ENCODE measurements at places on chromosomes 5 and 9. TPM values are rescaled to one million over a fixed set of nuclear protein-coding genes. Genes with fewer than 3 reads are reported as not detected.

DNA sequence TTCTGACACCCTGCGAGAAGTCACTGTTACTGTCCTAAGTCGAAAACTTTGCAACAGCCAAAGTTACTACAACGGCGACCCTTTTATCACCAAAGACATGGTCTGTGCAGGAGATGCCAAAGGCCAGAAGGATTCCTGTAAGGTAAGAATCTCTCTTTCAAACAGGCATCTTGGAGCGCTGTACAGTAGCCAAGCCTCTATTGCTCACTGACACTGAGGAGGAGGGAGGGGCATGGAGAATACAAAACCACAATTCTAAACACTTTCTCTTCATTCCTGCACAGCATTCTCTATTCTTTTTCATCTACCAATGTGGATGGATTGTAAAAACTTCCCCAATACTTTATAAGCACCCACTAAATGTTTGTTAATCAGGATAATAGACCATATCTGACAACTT lies 7.4 kb downstream of the GZMK start:
- DNase-seq: no peak

DNA sequence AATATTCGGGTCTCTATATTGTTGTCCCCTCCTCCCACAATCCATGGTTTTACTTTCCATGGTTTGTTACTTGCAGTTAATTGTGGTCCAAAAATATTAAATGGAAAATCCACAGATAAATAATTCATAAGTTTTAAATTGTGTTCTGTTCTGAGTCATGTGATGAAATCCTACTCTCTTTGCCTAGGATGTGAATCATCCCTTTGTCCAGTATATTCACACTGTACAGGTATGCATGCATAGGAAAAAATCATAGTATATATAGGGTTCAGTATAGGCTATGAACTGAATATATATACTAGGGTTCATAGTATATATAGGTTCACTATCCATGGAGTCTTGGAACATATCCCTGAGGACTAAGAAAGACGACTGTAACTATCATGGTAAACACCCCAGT lies 19.6 kb downstream of the INSYN2B start:
- DNase-seq: no peak

ACOT12 gene
- total RNA-seq: not detected

PCDHGA5 gene
- not detected for total RNA-seq

DNA sequence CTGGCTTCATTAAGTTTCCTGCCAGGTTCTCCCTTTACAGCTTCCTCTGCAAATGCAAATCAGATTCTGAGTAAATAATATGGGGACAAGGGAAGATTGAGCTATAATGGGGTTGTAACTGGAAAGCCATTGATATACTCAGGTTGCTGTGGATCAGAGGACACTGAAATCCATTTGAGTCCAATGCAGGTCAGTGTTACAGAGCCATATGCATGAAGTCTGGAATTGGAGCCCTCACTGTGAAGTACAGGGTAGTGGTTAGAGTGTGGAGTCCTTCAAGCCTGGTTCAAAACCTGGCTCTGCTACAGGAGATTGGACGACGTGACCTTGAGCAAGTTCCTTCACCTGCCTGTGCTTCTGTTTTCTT lies 48.7 kb downstream of the TIMD4 start:
- DNase-seq: no peak

DNA sequence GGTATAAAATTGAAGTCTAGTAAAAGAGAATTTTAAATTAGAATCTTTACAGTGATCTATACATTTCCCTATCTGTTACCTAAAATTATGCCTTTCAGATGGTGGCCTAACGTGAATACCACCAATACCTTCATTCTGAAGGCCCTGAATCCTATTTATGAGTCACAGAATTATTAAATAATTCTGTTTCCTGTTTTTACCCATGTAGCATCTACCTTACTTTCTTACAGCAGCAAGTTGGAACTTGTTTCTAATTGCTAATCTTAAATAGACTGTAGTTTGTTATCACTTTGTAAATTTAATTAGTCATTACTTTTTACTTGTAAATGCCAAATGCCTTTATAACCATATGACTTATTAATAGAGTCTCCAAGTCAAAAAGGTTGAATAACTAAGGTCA lies 135.0 kb downstream of the PDE4D start:
- no peak for DNase-seq

- no peak for DNase-seq
These were observed 160.6 kb downstream of the TAF11L14 start for GRCh38 chr5:17794815-17795214.

GRCh38 chr5:34756781-34757624 lies 82.0 kb upstream of the TTC23L start:
- no peak for DNase-seq

DNA sequence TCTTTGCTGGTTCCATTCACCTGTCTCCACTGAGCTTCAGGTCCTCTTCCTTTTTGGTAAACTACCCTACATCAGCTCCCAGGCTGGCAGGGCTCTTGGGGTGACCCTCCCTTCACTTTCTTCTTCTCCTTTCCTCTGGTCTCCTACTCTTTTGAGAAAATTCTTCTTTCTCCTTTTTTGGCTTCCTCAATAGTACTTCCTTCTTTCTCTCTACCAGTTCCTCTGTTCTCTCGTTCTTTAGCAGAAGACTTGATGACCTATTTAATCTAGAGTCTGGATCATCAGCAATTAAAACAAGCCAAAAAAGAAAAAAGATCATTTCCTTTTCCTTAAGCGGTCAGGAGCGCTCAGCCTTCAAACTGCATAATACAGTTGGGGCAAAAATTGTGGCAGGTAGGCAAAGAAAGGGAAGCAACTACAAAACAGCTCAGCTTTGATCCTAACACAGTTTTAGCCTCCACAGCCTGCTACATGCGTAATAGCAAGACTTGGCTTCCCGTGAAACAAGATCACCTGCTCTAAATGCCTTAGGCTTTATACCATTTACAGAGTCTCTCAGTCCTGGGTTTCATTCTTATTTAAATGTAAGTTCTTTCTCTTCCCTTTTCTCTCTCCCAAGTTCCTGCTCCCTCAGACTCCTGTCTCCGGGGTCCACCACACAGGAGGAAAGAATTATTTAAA lies 14.0 kb upstream of the GSN start:
- DNase-seq: peak; percentile 69

LIFR gene
- 11.8 TPM for total RNA-seq

LCP2 gene
- 0.21 TPM for total RNA-seq

DNA sequence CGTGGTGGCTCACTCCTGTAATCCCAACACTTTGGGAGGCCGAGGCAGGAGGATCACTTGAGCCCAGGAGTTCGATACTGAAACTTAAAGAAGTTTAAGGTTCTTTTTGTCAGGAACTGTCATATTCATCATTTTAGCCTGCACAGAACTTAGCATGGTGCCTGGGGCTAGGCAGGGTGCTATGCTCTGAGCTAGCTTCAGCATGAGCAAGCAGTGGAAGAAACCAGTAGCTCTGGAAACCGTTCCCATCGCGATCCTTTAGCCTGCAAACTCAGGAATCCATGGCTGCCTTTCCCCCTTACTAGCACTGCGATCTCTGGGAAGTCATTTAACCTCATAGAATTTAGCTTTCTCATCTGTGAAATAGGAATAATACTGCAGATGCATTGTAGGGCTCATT lies 80.4 kb downstream of the PTCH1 start:
- DNase-seq: no peak

CDH12 gene
- total RNA-seq: not detected

- peak; percentile 24 for DNase-seq
These were observed 42.1 kb downstream of the PPP1R2B start for GRCh38 chr5:156892223-156892622.

CD274 gene
- total RNA-seq: 0.26 TPM

DNA sequence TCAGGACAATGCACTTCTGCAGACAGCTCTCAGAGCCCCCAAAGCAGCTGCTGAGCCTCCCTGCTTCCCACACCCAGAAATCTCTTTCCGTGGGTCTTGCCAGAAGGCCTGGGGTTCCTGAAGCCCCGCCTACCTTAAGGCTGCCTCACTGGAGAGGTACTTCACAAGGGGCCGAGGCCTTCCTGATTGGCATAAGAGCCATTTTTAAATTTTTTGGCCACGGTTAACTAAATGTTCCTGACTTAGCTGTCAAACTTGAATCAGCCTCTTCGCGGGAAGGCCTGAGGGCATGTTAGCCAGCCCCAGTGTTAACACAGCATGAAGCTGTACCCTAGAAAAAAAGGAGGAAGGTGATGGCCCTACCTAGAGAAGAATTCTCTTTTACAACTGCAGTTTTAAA lies 20.7 kb upstream of the EPB41L4B start:
- no peak for DNase-seq

DNAJC25 gene
- 10.3 TPM for total RNA-seq

- DNase-seq: peak; percentile 78
These were observed 108.2 kb downstream of the UBE2R2 start for GRCh38 chr9:33924978-33925797.

PHF2 gene
- 10.6 TPM for total RNA-seq

DNA sequence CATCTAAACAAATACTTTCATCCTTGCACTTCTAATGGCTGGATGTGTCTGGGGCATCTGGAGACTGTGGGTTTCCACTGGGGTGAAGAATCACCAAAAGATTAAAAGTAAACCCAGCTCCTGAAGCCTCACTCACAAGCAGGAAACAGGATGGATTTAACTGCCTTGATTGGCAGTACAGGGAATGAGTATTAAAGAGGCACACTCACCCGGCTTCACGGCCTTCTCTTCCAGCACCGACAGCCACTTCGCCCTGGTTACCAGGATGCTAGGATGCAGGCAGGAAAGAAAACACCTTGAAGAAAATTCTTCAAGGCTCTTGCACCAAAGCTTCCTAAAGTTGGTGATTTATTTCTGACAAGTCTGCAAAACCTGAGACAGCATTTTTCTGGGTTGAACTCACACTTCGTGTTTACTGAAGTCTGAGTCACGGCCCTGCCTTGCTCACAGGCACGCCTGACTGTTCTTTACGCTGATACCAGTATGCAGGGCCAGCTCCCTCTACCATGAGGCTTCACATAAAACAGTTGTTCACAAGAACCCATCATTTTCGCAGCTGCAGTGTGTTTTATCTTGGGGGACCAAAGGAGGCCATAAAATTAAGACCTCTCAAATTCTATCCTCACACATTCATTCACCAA lies 56.5 kb upstream of the ZNF354A start:
- no peak for DNase-seq

DNA sequence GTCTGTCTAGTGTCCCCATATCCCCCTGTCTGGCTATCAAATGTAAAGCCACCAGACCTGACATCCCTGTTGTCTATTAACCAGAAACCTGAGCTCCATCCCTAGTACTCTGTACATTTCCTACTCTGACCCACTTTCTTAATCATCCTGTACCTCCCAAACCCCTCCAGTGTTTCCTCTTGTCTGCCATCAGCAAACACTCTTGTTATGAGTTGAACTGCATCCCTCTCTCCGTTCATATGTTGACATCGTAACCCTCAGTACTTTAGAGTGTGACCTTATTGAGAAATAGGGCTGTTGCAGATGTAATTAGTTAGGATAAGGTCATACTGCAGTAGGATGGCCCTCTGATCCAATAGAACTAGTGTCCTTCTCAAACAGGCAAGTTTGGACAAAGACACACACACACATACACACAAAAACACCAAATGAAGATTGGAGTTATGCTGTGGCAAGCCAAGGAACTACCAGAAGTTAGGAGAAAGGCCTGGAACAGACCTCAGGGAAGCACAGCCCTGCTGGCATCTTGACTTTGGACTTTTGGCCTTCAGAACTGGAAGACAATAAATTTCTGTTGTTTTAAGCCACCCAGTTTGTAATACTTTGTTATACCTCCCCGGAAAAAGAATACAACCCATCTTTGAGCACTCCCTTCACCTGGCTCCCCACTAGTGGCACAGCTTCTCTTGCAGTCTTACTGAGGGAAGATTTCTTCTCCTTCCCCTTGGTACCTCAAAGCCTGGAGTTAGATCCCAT lies 180.0 kb upstream of the PTGER4 start:
- no peak for DNase-seq

PCDH12 gene
- total RNA-seq: not detected

GRCh38 chr5:126519637-126520592 lies 75.1 kb downstream of the ALDH7A1 start:
- DNase-seq: no peak

DNA sequence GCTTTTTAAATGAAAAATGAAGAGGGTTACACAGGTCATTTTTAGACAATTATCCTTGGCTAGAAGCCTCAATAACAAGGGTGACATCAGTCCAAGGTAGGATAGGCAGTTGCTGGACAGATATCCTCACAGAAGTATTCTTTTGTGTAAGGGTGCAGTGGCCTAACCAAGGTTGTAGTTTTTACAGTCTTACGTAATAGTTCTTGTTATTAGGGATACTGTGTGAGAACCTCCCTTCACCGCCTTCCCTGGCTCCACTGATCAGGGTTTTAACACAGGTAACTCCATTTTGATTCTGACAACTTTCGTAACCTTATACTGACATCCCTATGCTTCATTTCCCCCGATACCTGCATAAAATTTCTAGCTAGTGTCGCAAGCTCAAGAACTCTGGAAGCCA lies 8.7 kb upstream of the CAPSL start:
- DNase-seq: no peak

- no peak for DNase-seq
These were observed 5.0 kb downstream of the ZNF189 start for GRCh38 chr9:101403516-101404285.

DNA sequence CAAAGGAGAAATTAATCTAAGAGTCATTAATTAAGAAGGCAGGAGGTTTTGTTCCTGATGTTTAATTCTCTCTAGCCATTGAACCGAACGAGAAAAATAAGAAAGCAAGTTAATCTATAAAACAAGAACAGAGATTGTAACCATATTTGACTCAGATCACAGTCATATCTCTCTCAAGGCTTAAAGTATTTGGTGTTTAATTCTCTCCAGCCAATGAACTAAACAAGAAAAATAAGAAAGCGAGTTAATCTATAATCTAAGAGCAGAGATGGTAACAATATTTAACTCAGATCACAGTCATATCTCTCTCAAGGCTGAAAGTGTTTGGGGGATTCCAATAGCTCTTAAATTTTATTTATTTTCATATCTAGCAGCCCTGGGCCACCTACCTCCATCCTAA lies 74.4 kb upstream of the SHISAL2B start:
- DNase-seq: no peak

DNA sequence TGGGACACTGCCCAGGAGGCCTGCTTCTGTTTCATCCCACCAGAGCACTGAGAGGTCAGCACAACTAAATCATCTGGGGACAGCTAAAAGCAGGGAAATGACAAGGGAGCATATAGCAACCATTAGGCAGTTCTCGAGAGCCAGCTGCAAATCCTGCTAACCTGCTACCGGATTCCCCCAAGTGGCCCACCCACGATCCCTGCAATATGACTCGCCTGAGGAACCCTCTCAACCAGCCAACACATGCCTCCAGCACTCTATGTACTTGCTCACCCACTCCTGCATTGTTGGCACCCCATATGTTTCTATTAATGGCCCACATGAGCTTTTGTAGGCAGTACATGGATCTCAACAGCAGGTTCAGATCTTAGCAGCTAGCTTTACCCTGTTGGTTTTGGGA lies 326.0 kb downstream of the GABRG2 start:
- DNase-seq: no peak

GRCh38 chr9:115098226-115098965 lies 19.6 kb downstream of the TNC start:
- no peak for DNase-seq

GPSM1 gene
- 17.3 TPM for total RNA-seq

- no peak for DNase-seq
These were observed 75.4 kb upstream of the IL7R start for GRCh38 chr5:35781181-35781790.

All from H7 (cell line).